Heart left ventricle (tissue), 16 donors: ENCODE measurements at places on chromosomes 11 and 22. TPM values are rescaled to one million over a fixed set of nuclear protein-coding genes. Genes with fewer than 3 reads are reported as not detected.

Gene OR2AG2
- total RNA-seq = not detected

Gene CENPM
- total RNA-seq = not detected

Gene PHLDA2
- total RNA-seq = 0.83 TPM

Gene APOA5
- total RNA-seq = not detected

DNA sequence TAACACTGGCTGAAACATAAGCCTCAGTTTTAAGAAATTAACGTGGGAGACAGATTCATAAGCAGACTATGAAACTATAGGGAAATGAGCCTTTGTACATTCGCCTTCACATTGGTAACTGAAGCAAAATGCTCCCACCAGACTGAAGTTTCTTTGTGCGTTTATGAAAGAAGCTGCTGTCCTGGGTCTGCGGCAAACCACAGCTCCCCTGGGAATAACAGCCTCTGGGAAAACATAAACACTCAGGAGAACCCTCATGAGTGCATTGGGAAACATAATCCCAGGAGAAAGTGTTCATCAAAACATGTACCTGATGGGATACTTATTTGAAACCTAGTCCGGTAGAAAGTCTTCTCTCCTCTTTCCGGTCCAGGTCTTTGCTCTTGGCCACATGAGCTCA lies 193.1 kb upstream of the LARGE1 start:
- H3K4me3 ChIP-seq = no peak overlapping the region
- no peaks in the 10 kb centered on the region for H3K36me3 ChIP-seq
- H3K4me1 ChIP-seq = no peaks in the 10 kb centered on the region
- DNase-seq = no peak
- no peaks in the 10 kb centered on the region for H3K27me3 ChIP-seq
- H3K27ac ChIP-seq = no peak overlapping the region

DNA sequence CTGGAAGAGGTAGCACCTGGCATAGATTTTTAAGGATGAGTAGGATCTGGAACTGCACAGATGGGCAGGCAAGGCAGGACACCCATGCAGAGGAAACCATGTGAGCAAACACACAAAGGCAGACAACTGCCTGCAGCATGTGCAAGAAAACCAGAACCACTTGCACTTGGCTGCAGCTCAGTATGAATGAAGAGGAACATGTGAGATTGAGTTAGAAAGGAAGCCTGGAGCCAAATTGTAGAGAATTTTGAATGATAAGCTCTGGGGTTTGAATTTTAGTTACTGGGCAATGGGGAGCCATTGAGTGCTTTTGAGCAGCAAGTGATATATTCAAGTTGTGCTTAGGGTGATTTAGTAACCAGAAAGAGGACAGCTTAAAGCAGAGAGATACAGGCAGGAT lies 583.4 kb downstream of the SOX6 start:
- H3K27me3 ChIP-seq = no peaks in the 10 kb centered on the region
- no peaks in the 10 kb centered on the region for H3K4me1 ChIP-seq
- no peak overlapping the region for H3K4me3 ChIP-seq
- no peak for DNase-seq

DNA sequence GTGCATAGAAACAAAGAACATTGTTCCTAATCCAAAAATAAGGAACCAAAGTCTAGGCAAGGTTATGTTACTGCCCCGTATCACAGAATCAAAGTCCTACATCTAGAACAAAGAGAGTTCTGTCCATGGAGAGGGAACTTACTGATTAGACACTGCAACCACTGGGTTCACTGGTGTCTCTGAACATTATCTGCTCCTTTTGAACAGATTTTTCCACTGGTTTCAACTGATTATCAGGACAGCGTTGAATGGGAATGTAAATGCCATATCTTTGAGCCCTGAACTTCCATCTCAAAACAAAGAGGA lies 20.1 kb upstream of the OR8D2 start:
- no peaks in the 10 kb centered on the region for H3K4me1 ChIP-seq
- no peak overlapping the region for H3K27ac ChIP-seq
- H3K36me3 ChIP-seq = no peaks in the 10 kb centered on the region
- DNase-seq = no peak
- no peak overlapping the region for H3K4me3 ChIP-seq

GRCh38 chr11:2781408-2782274 lies 81.8 kb upstream of the KCNQ1OT1 start:
- H3K27me3 ChIP-seq = no peaks in the 10 kb centered on the region
- H3K4me3 ChIP-seq = no peak overlapping the region
- peak; percentile 21 for DNase-seq
- H3K4me1 ChIP-seq = peaks cover 40% of the 10 kb centered on the region
- H3K36me3 ChIP-seq = no peaks in the 10 kb centered on the region

DNA sequence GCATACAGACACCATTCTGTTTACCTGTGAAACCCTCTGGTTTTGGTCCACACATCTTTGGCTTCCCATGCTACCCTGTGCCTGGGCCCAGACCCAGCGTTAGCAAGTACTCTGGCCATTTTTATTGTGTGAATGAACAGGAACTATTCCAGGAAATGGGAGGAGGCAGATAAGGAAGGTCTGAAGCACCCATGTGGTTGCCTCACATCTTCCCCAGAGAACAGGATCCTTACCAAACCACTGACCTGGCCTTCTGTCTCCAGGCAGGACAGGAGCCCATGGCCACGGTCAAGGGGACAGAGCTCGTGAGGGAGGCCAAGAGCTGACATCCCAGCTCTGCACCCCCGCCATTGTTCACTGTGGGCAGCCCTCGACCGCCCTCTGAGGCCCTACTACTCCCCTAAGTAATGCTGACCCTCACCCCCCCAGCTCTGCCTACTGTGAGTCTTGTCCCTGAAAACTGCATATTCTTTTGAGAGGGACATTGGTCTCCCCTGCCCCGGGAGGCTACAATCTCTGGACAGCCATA lies 97.7 kb upstream of the TP53I11 start:
- H3K4me1 ChIP-seq = peaks cover 37% of the 10 kb centered on the region
- no peak for DNase-seq
- H3K36me3 ChIP-seq = no peaks in the 10 kb centered on the region
- no peaks in the 10 kb centered on the region for H3K27me3 ChIP-seq
